ENCODE measurements at places on chromosomes 7 and 10. TPM values are rescaled to one million over a fixed set of nuclear protein-coding genes. Genes with fewer than 3 reads are reported as not detected.

FZD8 gene
- total RNA-seq = 25.2 TPM

SPOCK2 gene
- total RNA-seq = 0.23 TPM

LRRD1 gene
- 0.30 TPM for total RNA-seq

ENO4 gene
- 0.05 TPM for total RNA-seq

DYNC1I1 gene
- total RNA-seq = 0.69 TPM

INHBA gene
- 257 TPM for total RNA-seq

PTF1A gene
- total RNA-seq = not detected

AKR1C3 gene
- total RNA-seq = 1.2 TPM

VENTX gene
- total RNA-seq = not detected

PAX4 gene
- total RNA-seq = not detected

LOXL4 gene
- total RNA-seq = 240 TPM

GIMAP5 gene
- total RNA-seq = not detected

LDB3 gene
- total RNA-seq = 0.30 TPM

CDC14C gene
- not detected for total RNA-seq

FAM53B gene
- total RNA-seq = 10.7 TPM

GSTO2 gene
- 2.6 TPM for total RNA-seq

VAX1 gene
- total RNA-seq = not detected

SCIN gene
- 6.2 TPM for total RNA-seq

FAM237B gene
- not detected for total RNA-seq

CYP3A7 gene
- 0.30 TPM for total RNA-seq

SYT15 gene
- 0.59 TPM for total RNA-seq

PSD gene
- total RNA-seq = 12.2 TPM

RASSF4 gene
- total RNA-seq = 7.5 TPM

TBRG4 gene
- 54.1 TPM for total RNA-seq

PLEKHA8 gene
- total RNA-seq = 15.7 TPM

VTI1A gene
- total RNA-seq = 33.9 TPM

DPP6 gene
- not detected for total RNA-seq

SPACDR gene
- total RNA-seq = 1.5 TPM

ANLN gene
- total RNA-seq = 6.2 TPM

PRLHR gene
- not detected for total RNA-seq

RBP4 gene
- total RNA-seq = 0.09 TPM

TUBAL3 gene
- not detected for total RNA-seq

HOXA6 gene
- 5.8 TPM for total RNA-seq

COL1A2 gene
- total RNA-seq = 7,304 TPM

LAMB1 gene
- total RNA-seq = 432 TPM

SH3PXD2A gene
- 77.4 TPM for total RNA-seq

STEAP2 gene
- total RNA-seq = 9.2 TPM

SPAM1 gene
- total RNA-seq = not detected

LRIT1 gene
- not detected for total RNA-seq

ECHDC3 gene
- total RNA-seq = 3.9 TPM

GRID2IP gene
- total RNA-seq = not detected

PKD2L1 gene
- total RNA-seq = not detected

ANKRD22 gene
- not detected for total RNA-seq

ZSWIM8 gene
- 59.4 TPM for total RNA-seq

MMP21 gene
- total RNA-seq = not detected

SUFU gene
- total RNA-seq = 8.2 TPM

EPHB6 gene
- total RNA-seq = 2.6 TPM

RGR gene
- total RNA-seq = not detected

PIP gene
- total RNA-seq = not detected
